Pons (tissue), 1 donor: ENCODE measurements at places on chromosomes 7 and 10.

GRCh38 chr10:12214093-12214492 lies 18.1 kb downstream of the CDC123 start:
- DNase-seq = no peak

GRCh38 chr7:146544748-146545147 lies 428.1 kb downstream of the CNTNAP2 start:
- no peak for DNase-seq

DNA sequence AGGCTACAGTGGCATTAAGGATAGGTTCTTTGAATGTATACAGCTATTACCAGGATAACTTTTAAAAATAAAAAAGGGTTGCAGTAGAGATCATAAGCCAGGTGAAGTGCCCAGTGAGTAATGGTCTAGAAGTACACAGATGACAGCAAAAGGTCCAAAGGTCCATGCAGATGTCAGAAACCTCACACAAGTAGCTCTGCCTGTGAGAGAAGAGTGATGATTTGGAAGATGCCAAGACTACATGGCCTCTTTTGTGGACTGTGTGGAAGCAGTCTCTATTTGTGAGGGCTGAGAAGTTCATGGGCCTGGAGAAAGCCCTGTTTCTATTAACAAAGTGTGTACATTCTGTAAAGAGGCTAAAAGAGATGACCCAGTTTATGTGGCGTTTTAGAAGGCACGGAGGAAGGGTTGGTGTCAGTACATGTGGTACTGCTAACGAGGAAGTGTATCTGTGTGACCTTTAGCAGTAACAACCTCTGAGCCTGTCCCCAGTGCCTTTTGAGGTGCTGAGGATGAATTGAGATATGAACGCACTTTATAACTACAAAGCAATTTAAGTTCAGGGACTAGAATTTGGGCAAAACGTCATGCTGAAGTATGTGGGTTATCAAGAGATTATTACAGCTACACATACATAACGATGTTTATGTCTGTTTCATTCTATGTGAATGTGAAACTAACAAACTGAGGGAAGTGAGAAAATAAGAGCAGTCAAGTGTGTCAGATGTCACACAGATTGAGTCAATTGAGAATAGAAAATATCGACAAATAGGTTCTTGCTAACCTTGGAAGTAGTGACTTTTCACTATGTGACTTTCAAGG lies 7.6 kb downstream of the CYCS start:
- DNase-seq = peak; percentile 28

GRCh38 chr7:131072505-131073091 lies 255.1 kb upstream of the MKLN1 start:
- DNase-seq = no peak

DNA sequence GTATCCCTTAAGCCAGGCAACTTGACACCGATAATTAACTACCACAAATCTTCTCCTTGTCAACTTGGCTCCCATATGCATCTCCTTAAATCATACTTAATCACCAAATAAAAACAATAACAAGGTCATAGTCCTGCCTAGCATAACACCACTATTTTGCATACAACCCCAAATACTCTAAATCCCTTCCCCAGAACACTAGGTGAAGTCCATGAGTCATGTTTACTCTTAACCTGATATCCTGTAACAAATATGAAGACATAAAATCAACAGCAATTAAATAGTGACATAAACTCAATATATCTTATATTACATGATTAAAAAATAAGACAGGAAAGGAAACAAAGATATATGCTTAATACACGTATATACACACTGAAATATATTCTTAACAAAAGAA lies 362.0 kb downstream of the ETV1 start:
- DNase-seq = no peak

DNA sequence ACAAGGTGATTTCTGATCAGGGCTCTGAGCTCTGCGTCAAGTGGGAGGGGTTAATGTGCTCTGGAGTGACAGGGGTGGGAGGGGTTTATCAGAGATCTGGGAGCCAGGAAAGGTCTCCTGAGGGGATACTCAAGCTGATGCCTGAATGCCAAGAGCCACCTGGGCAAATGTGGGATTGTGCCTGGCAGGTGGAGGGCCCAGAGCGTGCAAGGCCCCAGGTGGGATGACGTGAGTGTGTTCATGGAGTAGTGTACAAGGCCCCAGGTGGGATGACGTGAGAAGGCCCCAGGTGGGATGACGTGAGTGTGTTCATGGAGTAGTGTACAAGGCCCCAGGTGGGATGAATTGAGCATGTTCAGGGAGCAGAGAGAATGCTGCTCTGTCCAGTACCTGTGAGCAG lies 610.3 kb downstream of the PTPRN2 start:
- no peak for DNase-seq

GRCh38 chr7:130987092-130987491 lies 253.1 kb upstream of the KLF14 start:
- no peak for DNase-seq

GRCh38 chr7:30434140-30434799 lies 44.3 kb downstream of the NOD1 start:
- DNase-seq = no peak

GRCh38 chr7:37247861-37248260 lies 200.8 kb downstream of the ELMO1 start:
- DNase-seq = peak; percentile 72

GRCh38 chr10:75956624-75957023 lies 525.2 kb downstream of the LRMDA start:
- DNase-seq = no peak

GRCh38 chr10:70757856-70758255 lies 27.3 kb downstream of the TBATA start:
- DNase-seq = no peak

DNA sequence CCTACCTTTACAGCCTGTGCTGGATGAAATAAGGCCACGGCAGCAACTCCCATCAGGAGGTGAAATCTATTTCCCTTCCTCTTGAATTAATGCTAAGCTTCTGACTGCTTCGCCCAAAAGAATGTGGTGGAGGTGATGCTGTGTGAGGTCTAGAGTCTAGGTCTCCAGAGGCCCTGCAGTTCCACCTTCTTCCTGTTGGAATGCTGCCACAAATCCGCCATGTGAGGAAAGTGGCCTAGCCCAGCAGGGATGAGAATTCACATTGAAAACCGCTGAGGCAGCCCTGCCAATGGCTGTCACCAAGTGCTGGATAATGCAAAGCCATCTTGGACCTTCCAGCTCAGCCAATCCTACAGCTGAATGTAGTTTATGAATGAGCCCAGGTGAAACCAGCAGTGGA lies 28.0 kb downstream of the RHOBTB1 start:
- DNase-seq = no peak

DNA sequence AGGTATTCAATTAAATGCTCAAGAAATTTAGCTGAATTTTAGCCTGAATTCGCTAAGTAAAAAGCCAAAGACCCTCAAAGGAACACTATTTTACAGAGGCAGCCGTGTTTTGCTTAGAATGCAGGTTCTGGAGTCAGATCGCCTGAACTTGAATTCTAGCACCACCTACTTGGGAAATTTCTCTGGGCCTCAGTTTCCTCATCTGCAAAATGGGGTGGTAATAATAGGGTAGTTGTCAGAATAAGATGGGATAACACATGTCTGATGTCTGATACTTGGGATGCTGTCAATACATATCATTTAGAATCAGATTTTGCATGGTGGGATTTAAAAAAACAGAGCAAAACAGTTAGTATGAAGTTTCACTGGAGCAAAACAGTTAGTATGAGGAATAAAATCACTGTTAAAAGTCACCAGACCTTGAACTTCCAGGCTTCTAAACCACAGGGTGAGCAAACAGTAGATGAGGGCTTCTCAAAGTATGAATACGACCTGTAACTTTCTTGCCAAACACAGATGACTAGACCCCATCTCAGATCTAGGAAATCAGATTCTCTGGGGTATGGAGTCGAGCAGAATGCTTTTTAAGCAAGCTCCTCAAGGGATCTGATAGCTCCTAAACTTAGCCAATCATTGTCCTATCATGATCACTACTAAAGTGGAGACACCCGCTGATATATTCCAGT lies 75.4 kb downstream of the ATXN7L1 start:
- DNase-seq = no peak

DNA sequence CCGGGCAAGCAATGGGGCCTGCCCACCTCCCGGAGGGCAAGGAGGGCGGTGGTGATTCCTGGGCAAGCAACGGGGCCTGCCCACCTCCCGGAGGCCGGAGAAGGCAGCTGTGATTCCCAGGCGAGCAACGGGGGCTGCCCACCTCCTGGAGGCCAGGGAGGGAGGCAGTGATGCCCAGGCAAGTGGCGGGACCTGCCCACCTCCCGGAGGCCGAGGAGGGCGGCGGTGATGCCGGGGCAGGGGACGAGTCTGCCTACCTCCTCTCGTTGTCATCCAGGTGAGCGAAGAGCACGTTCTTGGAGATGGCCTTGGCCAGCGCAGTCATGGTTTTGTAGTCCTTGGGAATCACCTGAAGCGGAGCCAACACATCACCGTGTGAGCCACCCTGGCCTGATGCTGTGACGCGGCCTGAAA lies 49.5 kb upstream of the DNAAF5 start:
- no peak for DNase-seq

- no peak for DNase-seq
Measured at GRCh38 chr7:30531286-30531685, 26.7 kb upstream of the GGCT start.
